ENCODE measurements at places on chromosomes 16 and 17. TPM values are rescaled to one million over a fixed set of nuclear protein-coding genes. Genes with fewer than 3 reads are reported as not detected.

FN3K gene
- total RNA-seq = 5.9 TPM

DNA sequence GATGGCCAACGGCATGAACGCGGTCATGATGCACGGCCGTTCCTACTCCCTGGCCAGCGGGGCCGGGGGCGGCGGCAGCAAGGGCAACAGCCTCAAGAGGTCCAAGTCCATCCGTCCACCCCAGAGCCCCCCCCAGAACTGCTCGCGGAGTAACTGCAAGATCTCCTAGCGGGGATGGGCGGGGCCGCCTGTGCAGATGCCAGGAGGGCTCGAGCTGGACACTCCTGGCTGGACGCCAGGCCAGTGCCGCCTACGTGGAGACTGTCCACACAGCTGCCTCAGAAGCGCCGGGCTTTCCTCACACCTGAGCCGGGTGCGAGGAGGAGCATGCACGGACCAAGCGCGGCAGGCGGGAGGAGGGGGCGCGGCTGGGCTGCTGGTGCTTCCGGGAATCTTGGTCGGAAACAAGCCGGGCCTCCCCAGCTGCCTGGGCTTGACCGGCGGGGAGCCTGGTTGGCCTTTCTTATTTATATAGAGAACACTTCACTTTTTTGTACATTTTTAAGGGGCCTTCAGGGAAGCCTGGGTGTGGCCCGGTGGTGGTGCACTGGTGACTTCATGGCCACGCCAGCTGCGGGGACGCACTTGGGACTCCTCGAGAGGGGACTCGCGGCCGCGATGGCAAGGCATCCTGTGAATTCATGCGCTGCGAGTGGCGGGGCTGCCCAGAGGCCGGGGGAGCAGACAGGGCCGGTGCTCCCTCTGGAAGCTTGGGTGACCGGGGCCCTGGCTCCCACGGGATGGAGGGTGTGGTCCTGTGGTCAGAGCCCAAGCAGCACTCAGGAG is 3.1 kb upstream of the WFIKKN1 start:
- no peak for DNase-seq

HBQ1 gene
- not detected for total RNA-seq

TBC1D3C gene
- total RNA-seq = not detected

DNA sequence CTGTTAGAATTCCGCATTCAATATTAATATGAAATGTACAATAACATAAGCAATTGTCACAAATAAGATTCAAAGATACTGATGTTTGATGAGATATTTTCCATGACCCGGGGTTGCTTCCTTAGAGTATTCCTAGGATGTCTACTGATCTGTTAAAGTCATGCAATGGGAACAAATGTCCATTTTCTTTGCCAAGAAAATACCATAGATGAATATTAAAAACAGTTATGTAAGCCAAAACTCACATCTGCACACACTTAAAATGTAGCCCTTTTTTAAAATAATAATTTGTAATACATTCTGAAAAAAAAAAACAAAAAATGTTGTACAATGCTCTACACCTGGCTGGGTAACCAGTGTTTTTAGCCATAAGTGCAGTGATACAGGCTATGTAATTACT is 259.4 kb upstream of the AXIN2 start:
- no peak for DNase-seq

DNA sequence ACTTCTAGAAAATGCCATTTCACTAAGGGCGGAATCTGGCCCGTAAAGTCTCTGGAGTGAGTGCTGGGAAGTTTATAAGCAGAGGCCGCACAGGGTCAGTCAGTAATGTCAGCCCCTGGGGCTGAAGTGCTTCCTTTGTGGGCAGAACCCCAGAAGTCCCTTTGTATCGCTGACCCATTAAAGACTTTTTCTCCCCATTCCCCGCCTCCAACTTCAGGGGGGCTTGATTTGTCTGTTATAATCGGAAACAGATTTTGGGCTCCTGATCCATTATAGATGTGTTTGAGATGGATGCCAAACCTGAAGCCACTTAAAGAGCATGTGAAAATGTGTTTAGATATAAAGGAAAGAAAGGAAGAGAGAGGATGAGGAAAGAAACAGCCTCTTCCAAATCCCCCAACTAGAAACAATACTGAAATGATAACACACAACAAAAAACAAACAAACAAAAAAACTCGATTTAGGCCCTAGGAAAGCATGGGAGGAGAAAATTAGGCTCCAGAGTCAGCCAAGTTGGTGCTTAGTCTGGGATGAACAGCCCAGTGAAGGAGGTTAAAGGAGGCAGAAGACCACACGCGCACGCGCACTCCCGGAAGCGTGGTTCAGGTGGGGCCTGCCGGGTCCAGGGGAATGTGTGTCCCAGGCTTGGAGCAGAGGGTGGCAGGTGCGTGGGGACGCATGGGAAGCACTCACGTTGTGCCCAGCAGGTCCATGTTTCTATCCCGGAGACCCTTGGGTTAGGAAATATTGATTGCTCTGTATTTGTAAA is 27.1 kb downstream of the MSI2 start:
- no peak for DNase-seq

GRCh38 chr17:77526728-77527350 is 386.1 kb downstream of the SEC14L1 start:
- no peak for DNase-seq

- DNase-seq = no peak
These were observed at the start of gene EPOP for GRCh38 chr17:38674749-38675615. Gene EPOP (minus strand): TSS chr17:38674957. CDS start chr17:38674495, 462 bp downstream.

GRCh38 chr17:32622540-32622939 is 135.7 kb downstream of the CDK5R1 start:
- no peak for DNase-seq

DNA sequence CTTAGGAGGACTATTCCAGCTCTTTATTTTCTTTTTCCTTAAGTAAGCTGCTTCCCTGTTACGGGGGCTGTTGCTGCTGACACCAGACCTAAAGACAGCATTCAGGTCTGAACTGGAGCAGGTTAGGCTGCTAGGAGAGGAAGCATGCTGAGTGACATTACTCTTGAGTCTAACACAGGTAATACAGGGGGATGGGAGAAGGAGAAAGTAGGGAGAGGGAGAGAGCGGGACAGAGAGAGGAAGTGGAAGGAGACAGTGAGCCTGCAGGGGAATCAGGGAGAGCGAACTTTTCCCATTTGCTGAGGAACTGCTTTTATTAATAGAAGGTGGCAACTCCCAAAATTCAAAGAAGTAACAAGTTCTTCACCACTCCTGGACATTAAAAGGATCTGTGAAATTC is 130.9 kb downstream of the PARN start:
- DNase-seq = no peak

DNA sequence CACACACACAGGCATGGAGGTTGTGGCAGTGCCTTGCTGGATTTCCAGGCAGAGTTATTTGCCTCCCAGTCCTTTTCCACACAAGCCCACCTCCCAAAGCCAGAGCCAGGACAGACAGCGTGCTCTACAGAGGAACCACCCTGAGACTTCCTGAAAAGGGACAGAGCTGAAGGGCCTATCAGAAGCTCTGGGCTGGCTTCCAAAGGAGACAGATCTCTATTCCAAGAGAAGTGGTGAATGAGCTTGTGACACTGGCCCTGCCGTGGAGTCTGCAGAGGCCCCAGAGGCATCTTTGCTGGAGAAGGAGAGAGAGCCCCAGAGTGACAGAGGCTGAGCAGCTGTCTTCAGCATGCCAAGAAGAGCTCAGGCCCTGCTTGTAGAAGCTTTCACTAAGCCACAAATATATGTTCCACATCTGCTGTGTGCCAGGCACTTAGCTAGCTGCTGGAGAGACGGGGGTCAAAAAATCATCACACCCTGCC is 8.3 kb upstream of the LPCAT2 start:
- no peak for DNase-seq

DNA sequence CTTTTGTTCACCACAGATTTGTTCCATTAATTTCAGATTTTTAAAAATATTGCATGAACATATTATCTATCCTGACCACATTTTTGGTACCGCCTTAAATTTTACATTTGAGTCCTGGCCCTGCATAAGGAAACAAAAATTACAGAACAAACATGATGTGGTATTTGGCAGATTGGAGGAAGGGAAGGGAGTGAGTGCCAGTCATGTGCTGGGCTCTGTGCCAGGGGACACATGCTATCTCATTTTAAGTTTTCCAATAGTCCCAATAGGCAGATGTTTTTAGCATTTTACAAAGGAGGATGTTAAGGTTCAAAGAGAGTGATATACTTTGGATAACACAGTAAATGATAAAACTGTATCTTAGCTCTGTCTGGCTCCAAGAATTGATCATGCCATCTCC is 185.1 kb downstream of the CDK5R1 start:
- no peak for DNase-seq
